Adrenal gland (tissue), 19 donors: ENCODE measurements at places on chromosomes 5 and 9.

DNA sequence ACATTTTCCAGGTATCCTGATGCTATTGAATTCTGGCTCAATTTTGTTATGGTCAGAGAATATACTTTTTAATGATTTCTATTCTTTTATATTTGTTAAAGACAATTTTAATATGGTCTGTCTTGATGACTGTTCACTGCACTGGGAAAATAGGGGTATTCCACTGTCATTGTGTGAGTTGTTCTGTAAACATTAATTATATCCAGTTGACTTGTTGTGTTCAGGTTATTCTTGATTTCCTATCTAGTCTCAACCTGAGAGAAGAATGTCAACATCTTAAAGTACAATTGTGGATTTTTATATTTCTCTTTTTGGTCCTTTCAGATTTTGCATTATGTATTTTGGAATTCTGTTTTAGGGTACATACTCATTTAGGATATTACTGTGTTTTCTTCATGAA is 59.9 kb upstream of the EXOC3 start:
- no peak for DNase-seq

GRCh38 chr5:154686490-154686889 is 68.7 kb upstream of the LARP1 start:
- DNase-seq: no peak

GRCh38 chr9:104860263-104860662 is 67.7 kb downstream of the ABCA1 start:
- no peak for DNase-seq

GRCh38 chr5:149422366-149423048 is 43.4 kb upstream of the IL17B start:
- peak; percentile 84 for DNase-seq

- DNase-seq: no peak
These were observed 81.0 kb upstream of the HTR4 start for GRCh38 chr5:148735301-148735835.

DNA sequence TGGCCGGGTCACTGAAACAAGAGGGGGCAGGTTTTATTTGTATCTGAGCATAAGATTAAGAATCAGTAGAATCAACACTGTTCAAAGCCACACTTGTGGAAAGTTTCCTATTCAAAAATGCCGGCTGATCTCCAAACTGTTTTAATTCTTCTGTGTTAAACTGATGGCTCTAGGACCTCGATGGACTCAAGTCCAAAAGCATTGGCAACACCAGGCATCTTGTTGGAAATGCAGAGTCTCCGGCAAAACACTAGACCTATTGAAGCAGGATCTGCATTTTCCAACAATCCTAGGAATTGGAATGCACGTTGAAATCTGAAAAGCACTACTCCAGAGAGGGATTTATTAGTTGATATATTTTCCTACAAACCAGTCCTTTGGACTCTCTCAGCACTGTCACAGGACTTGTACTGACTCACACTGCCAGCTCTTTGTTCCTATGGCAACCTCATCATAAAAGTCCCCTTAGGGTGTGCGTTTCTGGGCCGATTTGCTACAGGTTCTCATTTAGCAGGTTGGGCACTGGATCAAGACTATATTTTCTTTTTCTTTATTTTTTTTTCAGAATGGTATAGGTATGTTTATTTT is 48.1 kb upstream of the PCA3 start:
- DNase-seq: no peak

- DNase-seq: no peak
These were observed 84.8 kb downstream of the GTF3C4 start for GRCh38 chr9:132755096-132755495.

DNA sequence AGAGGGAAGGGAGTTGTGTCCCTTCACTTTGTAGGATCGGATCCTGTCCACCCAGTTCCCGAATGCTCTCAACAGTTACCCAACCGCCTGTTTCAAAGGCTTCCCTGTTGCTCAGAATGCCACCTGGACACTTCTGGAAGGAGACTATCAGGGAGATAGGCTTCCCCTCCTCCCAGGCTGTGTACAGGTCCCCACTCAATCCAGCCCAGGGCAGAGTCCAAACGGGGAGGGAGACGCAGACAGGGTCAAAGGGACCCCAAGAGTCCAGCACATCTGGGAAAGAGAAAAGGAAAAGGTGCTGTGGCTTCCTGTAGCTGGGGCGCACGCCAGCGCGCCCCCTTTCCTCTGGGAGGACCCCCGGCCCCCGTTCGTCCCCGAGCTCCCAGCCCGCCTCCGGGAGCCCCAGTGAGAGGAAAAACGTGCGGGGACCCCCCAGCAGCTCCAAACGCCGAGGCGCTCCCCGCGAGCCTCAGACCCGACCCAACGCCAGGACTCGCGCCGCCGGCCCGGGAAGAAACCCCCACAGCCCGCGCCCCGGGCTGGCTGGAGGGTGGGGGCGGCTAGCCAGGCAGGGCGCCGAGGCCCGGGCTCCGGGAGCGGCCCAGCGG is 640 bp downstream of the SURF4 start:
- DNase-seq: no peak

GRCh38 chr5:81355291-81356251 is 38.4 kb downstream of the ACOT12 start:
- no peak for DNase-seq

DNA sequence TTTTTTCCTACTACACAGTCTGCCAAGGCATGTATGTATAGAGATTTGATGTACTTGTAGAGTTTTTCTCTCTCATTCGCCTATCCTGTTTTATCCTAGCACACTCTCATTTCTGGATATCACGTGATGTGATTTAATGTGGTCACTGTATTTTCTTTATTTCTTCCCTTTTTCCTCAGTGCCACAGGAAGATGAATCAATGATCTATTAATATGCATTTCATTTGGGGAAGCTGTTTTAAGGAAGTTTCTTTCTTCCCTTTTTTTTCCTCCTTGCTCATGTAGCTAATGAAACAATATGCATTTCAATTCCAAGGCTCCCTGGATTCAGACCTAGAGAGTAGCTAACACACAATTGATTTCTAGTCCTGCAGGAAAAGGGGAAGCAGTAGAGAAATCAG is 506.3 kb upstream of the WWC1 start:
- DNase-seq: no peak

DNA sequence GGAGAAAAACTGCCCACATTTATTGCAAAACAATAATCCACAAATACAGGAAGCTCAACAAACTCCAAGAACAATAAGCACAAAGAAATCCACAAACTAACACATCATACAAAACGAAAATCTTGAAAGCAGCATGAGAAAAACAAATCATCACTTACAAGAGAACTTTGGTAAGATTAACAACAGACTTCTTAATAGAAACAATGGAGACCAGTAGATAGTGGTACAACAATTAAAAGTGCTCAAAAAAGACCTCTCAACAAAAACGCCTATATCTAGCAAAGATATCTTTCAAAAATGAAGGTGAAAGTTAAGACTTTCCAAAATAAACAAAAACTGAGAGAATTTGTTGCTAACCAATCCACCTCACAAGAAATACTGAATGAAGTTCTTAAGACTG is 38.4 kb downstream of the CDKL3 start:
- DNase-seq: no peak

- DNase-seq: no peak
These were observed 207.0 kb upstream of the ACO1 start for GRCh38 chr9:32177396-32177795.

GRCh38 chr9:124259158-124259808 is 1.5 kb downstream of the NEK6 start:
- peak; percentile 73 for DNase-seq

GRCh38 chr9:135066291-135066690 is 21.2 kb upstream of the OLFM1 start:
- DNase-seq: no peak

DNA sequence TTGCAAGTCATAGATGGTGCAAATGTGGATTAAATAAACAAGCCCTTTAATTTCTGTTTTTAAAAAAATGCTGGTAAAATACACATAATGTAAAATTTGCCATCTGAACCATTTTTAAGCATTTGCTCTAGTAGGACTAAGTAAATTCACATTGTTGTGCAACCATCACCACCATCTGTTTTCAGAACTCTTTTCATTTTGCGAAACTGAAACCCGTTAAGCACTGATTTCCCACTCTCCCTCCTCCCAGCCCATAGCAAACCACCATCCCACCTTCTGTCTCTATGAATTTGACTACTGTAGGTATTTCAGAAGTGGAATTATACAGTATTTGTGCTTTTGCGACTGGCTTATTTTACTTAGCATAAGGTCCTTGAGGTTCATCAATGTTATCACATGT is 103.3 kb upstream of the CNTLN start:
- no peak for DNase-seq

DNA sequence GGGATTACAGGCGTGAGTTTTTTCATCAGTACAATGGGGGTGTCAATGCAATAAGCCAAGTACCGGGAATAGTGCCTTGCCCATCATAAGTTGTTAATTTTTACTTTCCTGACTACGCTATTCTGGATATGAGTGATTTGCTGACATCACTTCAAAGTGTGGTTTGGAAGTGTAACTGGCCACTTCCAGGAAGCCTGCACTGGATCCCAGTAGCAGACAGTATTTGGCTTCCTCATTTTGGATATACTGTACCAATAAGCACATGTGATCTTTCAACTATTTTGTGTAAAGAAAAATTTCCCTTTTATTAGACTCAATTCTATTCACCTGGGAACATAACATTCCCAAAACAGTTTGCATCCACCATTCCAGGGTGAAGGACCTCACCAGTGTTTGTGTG is 417.7 kb upstream of the KLF4 start:
- no peak for DNase-seq

DNA sequence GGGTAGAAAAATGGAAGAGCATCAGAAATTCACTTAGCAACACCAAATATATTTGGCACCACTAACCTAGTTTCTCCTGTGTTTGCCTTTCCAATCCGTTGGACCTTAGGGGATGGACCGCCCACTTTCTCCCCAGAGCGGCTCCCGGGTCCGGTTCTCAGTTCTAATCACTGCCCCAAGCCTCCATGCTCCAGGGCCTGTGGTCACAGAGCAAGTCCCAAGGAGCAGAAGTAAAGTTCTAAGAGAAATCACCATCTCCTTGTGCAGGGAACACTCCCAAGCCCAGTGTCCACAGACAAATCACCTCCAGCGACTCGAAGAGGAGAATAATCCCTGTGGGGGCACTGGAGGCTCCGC is 728 bp upstream of the SLC1A1 start:
- DNase-seq: no peak

- DNase-seq: no peak
These were observed 338.2 kb upstream of the TARS1 start for GRCh38 chr5:33102551-33102950.

DNA sequence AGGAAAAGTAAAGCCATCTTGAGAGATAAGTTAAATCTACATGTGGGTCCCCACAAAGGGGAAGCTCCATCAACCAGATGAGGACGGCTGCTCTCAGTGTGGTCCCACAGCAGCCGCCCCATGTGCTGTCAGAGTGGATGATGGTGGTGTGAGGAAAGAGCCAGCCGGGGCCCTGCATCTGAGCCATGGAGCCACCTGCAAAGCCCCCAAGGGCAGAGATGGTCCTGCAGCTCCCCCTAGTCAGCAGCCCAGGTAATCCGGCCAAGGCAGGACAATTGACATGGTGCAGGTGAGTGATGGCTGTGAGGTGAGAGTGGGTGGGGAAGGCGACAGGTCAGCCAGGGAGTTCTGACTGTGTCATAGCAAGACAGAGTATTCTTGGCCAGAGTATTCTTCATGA is 458.8 kb downstream of the ICE1 start:
- DNase-seq: no peak

DNA sequence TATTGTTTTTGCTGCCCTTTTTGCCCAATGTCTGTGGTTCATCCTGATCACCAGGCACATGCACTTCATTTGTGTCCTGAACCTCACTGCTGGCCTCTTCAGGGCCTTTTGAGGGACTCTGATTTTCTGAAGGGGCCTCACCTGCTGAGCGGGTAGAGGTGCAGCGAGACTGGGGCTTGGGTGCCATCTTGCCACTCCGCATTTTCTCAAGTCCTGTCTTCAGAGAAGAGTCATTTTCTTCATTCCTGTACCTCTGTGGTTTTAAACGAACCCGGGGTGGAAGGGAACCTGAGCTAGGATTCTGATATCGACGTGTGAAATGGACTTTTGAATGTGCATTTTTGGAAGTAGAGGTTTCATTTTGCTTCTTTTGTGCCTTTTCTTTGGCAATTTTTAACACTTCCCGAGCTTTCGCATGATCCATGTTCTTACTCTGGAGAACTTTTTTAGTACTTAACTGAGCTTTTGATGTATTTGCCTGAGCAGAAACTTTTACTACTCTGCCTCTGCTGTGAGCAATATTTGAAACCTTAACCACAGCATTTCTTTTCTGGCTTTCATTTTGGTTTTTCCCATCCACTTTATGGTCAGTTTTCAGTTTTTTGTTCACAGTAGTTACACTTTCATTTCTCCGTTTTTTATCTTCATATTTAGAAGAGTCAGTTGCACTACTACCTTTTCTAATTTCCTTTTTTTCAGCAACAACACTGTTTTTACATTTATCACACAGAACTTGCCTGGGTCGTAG is 26.1 kb downstream of the PWWP2A start:
- no peak for DNase-seq

DNA sequence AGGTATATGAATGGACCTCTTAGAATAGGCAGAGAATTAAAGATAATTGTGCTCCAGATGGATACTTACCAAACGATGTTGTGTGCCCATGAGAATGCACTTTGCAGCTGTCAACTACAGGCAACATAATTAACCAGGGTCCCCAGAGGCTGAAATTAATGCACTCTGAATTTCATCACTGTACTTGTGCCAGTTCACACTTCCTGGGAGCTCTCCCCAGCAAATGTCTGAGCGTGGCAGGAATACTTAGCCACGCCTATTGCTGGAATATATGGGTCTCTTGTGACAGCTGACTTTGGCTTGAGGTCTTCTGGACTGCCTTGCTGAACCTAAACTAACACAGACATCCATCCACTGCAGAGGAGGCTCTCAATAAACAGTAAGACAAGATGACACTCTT is 11.9 kb upstream of the C1QTNF2 start:
- no peak for DNase-seq

DNA sequence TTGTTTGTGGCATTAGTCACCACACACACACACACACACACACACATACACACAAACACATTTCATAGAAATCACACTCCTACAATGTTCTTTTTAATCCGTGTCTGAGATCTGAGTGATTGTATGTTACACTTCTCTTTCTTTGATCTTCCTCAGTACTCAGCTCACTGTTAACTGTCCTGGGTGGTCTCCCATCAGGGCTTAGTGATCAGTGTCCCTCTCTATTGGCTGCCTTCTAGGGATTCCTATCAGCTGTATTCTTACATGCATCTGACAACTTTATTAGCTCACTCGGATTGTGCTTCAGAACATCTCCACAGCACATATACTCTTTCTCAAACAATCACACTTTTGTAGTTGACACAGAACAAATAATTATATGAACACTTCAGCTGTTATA is 170.2 kb upstream of the POU5F2 start:
- DNase-seq: no peak

GRCh38 chr5:65062469-65063083 is 293.8 kb downstream of the CWC27 start:
- peak; percentile 35 for DNase-seq

GRCh38 chr5:73114044-73114688 is 6.2 kb upstream of the TMEM171 start:
- no peak for DNase-seq

- DNase-seq: peak; percentile 95
These were observed at the start of gene ARRDC1 for GRCh38 chr9:137605121-137606004. ARRDC1 (plus strand) TSS chr9:137605686; CDS start chr9:137605718, 32 bp downstream.

GRCh38 chr5:99025298-99026045 is 96.7 kb upstream of the CHD1 start:
- DNase-seq: no peak

GRCh38 chr9:13817754-13818278 is 496.1 kb downstream of the NFIB start:
- no peak for DNase-seq

GRCh38 chr5:11047030-11047429 is 286.0 kb upstream of the DAP start:
- DNase-seq: no peak

- no peak for DNase-seq
These were observed 64.6 kb downstream of the IL31RA start for GRCh38 chr5:55915783-55916182.
